SK-N-SH treated with all-trans-retinoic acid at 6 μM for 48 hours (cell line): ENCODE measurements at places on chromosomes 7 and 10.

DNA sequence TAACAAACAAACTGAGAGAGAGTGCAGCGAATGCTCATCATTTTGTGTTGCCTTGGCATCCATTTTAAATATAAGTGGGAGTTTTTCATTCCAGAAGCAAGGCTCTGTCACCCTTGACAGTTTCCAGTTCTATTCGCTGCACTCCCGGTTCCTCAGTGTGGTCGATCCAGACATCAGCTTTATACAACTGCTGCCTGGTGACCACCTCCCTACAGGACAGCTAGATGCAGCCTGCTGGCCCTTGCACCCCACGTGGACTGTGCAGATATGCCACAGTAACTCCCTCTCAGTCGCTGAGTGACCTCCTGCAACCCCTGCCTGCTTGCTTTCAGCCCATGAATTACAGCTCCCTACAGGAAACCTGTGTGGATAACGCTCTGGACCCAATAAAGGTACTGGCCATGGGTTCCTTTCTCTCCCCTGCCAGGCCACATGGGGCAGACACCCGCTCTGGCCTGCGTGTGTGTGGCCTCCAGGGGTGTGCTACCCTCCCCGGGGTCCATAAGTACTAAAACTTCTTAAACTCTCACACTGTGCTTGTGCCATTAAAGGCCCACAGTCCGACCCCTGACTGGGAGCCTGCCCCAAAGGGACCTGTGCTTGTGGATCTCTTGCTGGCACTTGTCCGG, 23.6 kb downstream of the BEND7 start:
- peak; percentile 48 for ATAC-seq

DNA sequence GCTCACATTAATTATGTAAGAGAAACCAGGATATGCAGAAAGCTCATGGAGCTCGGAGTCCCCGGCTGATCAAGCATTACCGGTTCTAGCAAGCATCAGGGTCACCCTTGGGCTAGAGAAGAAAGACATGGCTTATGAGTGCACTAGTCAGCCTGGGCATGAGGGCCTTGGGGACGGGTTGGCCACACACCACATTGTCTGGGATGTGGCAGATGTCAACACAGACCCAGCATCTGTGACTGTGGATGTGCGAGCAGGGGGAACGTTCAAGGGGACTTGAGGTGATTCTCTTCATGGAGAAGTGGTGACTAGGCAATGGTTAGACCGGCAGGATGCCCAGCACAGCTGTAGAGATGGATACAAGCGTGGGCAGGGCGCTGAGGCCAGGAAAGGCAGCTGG, 13.7 kb downstream of the ZMIZ2 start:
- ATAC-seq = no peak

GRCh38 chr10:50351483-50352146, 100.3 kb upstream of the ASAH2 start:
- no peak for ATAC-seq

DNA sequence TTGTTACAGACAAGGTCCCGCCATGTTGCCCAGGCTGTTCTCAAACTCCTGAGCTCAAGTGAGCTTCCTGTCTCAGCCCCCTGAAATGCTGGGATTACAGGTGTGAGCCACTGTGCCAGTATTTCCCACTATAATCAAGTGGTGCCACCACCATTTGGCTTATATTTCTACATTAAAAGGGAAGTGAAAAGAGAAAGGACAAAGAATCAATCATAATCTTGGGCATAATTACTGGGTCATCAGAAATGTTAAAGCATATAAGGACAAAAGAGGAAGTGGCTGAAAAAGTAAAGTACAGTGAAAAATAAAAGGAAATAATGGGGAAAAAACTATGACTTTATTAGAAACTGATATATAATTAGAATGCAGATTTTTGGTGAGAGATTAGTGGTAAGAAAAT, 25.7 kb upstream of the ENTPD1 start:
- ATAC-seq = no peak

- peak; percentile 32 for ATAC-seq
Measured at GRCh38 chr7:127665922-127666321, 13.9 kb downstream of the SND1 start.
